ENCODE measurements at places on chromosomes 6 and 20.

DNA sequence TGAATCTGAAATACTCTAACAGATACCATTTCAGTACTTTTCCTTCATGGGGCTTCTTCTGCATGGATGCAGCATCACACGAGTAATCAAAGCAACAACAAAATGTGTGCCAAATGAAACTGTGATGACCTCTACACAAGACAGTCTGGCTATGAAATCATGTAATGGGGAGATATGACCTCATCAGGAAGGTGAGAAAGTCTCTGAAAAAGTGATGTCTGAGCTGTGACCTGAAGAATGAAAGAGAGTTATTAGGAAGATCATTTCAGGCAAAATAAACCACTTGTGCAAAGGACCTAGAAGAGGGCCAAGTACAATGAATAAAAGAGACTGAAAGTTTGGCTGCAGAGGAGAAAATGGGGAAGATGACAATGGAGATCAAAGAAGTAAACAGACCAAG lies 182.8 kb downstream of the PTPRK start:
- H3K27ac ChIP-seq = no peak overlapping the region
- no peaks in the 10 kb centered on the region for H3K27me3 ChIP-seq
- DNase-seq = no peak

- no peak overlapping the region for H3K27ac ChIP-seq
- no peak for DNase-seq
- H3K4me1 ChIP-seq = peaks cover 3% of the 10 kb centered on the region
- no peaks in the 10 kb centered on the region for H3K27me3 ChIP-seq
These were observed 16.6 kb upstream of the IRF4 start for GRCh38 chr6:374956-375355.

GRCh38 chr6:149727793-149728498 lies 10.0 kb upstream of the LATS1 start:
- H3K4me1 ChIP-seq = no peaks in the 10 kb centered on the region
- peaks cover 16% of the 10 kb centered on the region for H3K36me3 ChIP-seq
- no peaks in the 10 kb centered on the region for H3K27me3 ChIP-seq
- H3K4me3 ChIP-seq = no peak overlapping the region
- H3K27ac ChIP-seq = no peak overlapping the region

DNA sequence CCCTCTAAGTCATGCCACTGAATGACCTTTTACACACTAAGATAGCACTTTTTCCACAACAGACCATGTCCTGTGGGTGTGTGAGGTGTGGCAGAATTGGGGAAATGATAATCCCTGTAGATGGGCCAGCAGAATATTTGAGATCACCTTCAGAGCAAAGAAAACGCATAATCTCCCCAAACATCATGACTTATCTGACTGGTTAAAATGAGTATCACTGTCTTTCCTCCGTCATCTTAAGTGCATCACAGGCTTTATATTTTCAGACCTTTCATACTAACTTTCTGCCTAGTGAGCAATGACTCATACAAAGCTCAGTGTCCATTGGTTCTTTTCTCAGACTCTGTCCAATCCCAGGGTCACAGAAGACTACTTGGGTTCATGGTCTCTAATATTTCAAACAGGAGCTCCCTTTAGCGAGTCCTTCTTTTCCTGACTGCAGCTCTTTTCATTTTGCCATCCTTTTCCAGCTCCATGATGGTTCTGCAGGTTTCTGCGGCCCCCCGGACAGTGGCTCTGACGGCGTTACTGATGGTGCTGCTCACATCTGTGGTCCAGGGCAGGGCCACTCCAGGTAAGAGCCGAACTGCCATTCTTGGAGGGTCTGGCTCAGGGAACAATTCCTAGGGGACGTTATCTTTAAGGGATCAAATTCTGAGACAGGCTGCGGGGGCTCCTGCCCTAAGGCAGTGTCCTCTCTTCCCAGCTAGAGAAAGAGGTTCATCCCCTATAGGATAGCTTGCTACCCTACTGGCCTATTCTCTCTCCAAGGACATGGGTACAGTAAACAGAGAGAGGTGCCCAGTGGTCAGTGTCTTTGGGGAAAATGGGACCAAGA lies at the start of gene HLA-DPB1:
TSS of gene HLA-DPB1 (plus strand) at position 423 of the 838 bp plus-strand sequence. CDS start at position 475, 52 bp downstream.
- H3K4me3 ChIP-seq = no peak within 1 kb of the TSS
- no peaks in the 10 kb centered on the region for H3K36me3 ChIP-seq
- no peaks in the 10 kb centered on the region for H3K27me3 ChIP-seq
- H3K4me1 ChIP-seq = no peaks in the 10 kb centered on the region
- no peak within 1 kb of the TSS for H3K27ac ChIP-seq

- H3K27me3 ChIP-seq = no peaks in the 10 kb centered on the region
- no peak overlapping the region for H3K27ac ChIP-seq
- no peaks in the 10 kb centered on the region for H3K36me3 ChIP-seq
- DNase-seq = no peak
- H3K4me1 ChIP-seq = peaks cover 4% of the 10 kb centered on the region
These were observed 101.6 kb upstream of the PRSS16 start for GRCh38 chr6:27145731-27146455.

- no peaks in the 10 kb centered on the region for H3K36me3 ChIP-seq
- no peak overlapping the region for H3K4me3 ChIP-seq
- no peaks in the 10 kb centered on the region for H3K27me3 ChIP-seq
- no peak for DNase-seq
These were observed 12.8 kb upstream of the TP53TG5 start for GRCh38 chr20:45390931-45391330.

- peak within 1 kb of the TSS; percentile 88 for H3K4me3 ChIP-seq
These were observed at the start of gene CCDC170 for GRCh38 chr6:151493804-151494234. Gene CCDC170 (plus strand): TSS chr6:151494017. CDS start chr6:151494129, 112 bp downstream.

- no peaks in the 10 kb centered on the region for H3K27me3 ChIP-seq
- no peaks in the 10 kb centered on the region for H3K36me3 ChIP-seq
- no peak overlapping the region for H3K4me3 ChIP-seq
- no peak overlapping the region for H3K27ac ChIP-seq
- peaks cover 2% of the 10 kb centered on the region for H3K4me1 ChIP-seq
These were observed 174.4 kb upstream of the RIN2 start for GRCh38 chr20:19583532-19584175.

- H3K27me3 ChIP-seq = no peaks in the 10 kb centered on the region
- no peak overlapping the region for H3K4me3 ChIP-seq
- no peaks in the 10 kb centered on the region for H3K4me1 ChIP-seq
- no peak for DNase-seq
- no peaks in the 10 kb centered on the region for H3K36me3 ChIP-seq
- H3K27ac ChIP-seq = no peak overlapping the region
These were observed 283.2 kb downstream of the GMDS start for GRCh38 chr6:1962201-1962600.

DNA sequence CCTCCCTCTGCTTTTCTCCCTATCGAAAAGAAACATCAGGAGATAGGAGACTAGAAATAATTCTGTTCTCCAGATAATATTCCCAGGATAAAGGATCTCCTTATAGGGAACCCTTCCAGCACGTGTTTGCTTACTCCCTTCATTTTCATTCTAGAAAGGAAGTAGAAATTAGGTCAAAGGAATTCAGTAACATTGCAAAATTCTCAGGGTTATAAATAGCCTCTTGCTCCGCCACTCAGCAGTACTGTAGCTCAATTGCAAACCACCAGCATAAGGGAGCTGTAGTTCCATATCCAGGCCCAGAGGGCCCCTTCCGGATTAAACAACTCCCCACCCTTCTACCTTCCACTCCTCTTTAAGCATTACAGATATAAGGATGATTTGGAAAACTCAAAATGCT lies 6.2 kb downstream of the ELMO2 start:
- no peak overlapping the region for H3K27ac ChIP-seq
- H3K4me1 ChIP-seq = 0 out of 2 replicates have a peak, but pooled peaks cover 3% of the 10 kb centered on the region
- no peaks in the 10 kb centered on the region for H3K36me3 ChIP-seq
- DNase-seq = no peak
- no peaks in the 10 kb centered on the region for H3K27me3 ChIP-seq

DNA sequence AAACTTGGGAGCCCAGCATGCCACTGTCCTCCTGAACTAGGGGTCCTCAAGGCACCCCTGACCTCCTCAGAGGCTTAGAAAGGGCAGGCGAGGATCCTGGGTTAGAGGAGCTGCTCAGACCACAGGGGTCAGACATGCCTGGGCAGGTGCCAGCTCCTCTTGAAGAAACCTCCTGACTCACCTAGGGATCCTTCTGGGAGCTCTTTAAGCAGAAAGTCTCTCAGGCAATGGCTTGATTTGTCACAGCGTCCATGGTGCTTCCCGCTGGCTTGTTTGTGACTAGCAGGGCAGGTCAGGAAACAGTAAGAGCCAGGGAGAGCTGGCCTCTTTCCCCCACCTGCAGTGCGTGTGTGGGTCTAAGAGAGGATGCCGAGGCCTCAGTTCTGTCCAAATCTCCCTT lies 174.5 kb upstream of the SNX9 start:
- no peak for DNase-seq
- no peak overlapping the region for H3K4me3 ChIP-seq
- no peaks in the 10 kb centered on the region for H3K27me3 ChIP-seq
- no peaks in the 10 kb centered on the region for H3K36me3 ChIP-seq

GRCh38 chr20:63119963-63120807 lies 95.7 kb downstream of the YTHDF1 start:
- H3K27ac ChIP-seq = no peak overlapping the region
- no peaks in the 10 kb centered on the region for H3K36me3 ChIP-seq
- DNase-seq = no peak
- H3K4me1 ChIP-seq = peaks cover 1% of the 10 kb centered on the region
- no peak overlapping the region for H3K4me3 ChIP-seq

DNA sequence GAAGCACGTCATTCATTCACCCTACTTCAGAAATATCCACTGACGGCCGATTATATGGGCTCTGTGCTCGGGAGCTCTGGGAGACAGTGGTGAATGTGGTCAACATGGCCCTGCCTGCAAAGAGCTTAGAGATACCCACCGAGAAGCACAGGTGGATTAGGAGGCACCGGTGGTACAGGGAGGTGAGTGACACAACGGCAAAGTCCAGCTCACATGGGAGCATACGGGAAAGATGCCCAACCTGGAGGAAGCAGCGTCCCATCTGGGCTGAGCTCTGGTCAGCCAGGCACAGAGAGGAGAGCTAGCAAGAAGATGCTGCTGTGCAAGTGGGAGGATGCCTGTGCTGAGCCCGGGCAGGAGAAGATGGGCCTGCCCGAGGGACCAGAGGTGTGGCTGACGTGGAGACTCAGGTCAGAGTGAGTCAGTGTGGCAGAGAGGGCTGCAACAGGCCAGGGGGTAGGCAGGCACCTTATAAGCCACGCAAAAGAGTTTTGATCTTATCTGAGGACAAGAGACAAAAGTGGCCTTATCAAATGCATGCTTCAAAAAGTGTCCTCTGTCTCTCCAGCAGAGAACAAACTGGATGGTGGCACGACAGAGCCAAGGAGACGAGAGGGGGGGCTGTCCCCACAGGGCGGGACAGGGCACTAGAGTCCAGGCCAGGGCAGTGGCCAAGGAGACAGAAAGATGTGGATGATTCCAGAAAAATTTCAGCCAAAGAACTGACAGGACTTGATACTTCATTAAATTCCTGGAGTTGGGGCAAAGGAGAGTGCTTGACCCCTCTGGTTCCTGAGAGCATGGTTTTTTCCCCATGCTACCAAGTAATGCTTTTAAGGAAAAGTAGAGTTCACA lies 214.6 kb upstream of the SNX9 start:
- no peak overlapping the region for H3K4me3 ChIP-seq
- no peak overlapping the region for H3K27ac ChIP-seq
- H3K4me1 ChIP-seq = peaks cover 6% of the 10 kb centered on the region
- no peak for DNase-seq

GRCh38 chr20:10063482-10063881 lies 28.7 kb downstream of the ANKEF1 start:
- H3K4me3 ChIP-seq = no peak overlapping the region

GRCh38 chr6:87484491-87484890 lies 11.7 kb downstream of the SLC35A1 start:
- H3K36me3 ChIP-seq = no peaks in the 10 kb centered on the region
- no peak for DNase-seq
- H3K27me3 ChIP-seq = no peaks in the 10 kb centered on the region
- H3K27ac ChIP-seq = no peak overlapping the region
